Posterior vena cava (tissue), 2 donors: ENCODE measurements at places on chromosomes 6 and 20. TPM values are rescaled to one million over a fixed set of nuclear protein-coding genes. Genes with fewer than 3 reads are reported as not detected.

DNA sequence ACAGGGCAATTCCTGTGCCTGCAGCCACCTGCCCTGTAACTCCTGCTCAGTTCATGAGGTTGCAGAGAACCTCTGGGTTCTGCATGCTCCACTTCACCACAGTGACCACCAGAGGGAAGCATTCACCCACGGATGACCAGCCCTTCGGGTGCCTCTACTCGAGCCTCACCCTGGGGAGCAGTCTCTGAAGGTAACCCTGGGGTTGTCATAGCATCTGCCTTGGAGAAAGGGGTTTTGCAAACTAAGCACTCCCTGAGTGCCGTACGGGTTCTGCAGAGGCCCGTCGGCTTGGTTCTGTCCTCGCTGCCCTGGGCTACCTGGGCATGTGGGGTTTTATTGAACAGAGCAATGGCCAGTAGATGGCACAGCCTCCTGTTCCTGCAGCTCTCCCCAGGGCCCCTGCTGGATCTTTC lies 10.2 kb upstream of the CST5 start:
- DNase-seq, result peak; percentile 82

DNA sequence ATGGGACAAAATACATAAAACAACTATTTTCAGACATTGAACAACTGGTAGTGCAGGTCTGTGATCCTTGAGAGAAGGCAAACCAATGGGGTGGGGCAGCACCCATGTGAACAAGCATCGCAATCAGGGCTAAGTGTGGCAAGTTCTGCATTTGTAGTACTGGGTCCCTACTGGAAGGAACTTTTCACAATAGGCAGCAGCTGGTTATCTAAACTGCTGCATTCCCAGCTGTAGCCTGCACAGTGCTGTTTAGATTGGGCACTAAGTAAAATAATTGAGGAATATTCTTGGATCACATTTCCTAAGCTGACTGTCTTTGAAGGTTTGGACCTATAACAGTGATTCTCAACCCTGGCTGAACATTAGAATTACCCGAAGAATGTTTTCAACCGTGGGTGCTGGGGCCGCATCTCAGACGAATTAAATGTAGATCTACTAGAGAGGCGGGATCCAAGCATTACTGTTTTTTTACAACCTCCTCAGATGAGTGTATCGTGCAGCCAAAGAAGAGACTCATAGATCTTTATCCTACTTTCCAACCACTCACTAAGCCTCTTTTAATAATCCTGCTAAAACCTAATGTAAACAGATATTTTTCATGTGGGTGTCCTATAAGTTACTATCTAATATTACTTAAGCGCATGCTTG lies 12.4 kb upstream of the MAP3K4 start:
- DNase-seq, result no peak

DNA sequence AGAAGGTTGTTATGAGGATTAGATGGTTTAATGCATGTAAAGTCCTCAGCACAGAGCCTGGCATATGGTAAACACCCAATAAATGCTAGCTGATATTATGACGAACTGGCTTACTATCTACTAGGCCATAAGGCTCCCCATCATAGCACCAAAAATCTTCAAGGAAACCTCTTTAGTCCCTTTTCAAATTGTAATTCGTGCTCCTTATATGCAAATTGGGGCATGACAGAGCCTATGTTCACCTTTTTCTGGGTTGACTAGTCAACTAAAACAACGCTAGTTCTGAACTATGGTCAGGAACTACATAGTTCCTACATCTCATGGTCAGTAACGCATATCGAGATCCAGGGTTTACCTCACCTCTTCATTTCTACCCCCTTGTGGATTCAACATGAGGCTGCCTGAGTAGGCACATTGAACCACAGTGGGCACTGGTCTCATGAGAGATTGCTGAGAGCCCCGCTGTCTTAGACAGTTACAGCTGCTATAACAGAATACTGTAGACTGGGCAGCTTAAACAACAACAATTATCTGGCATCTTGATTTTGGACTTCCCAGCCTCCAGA lies 97.2 kb upstream of the TNFAIP3 start:
- no peak for DNase-seq

DNA sequence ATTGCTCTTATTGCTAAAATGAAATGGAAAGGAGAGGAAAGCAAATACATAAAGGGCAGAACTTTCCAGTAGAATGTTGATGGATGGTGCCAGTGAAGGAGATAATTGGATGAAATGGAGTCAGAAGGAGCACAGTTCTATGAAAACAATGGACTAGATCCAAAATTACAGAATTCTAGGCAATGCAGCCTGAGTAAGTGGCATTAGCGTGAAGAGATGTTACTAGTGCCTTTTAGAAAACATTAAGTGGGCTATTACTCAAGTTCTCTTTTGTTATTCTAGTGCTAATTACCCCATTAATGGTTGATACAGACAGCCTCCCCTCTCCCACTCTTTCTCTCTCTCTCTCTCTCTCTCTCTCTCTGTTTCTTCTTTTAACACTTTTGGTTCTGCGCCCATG lies 209.5 kb upstream of the RGS17 start:
- DNase-seq, result no peak

- no peak for DNase-seq
These were observed 6.6 kb downstream of the ECI2 start for GRCh38 chr6:4128748-4129147.

GRCh38 chr6:5025911-5026819 lies 22.3 kb upstream of the RPP40 start:
- DNase-seq, result peak; percentile 86

Gene FOXC1
- 27.6 TPM for total RNA-seq

DNA sequence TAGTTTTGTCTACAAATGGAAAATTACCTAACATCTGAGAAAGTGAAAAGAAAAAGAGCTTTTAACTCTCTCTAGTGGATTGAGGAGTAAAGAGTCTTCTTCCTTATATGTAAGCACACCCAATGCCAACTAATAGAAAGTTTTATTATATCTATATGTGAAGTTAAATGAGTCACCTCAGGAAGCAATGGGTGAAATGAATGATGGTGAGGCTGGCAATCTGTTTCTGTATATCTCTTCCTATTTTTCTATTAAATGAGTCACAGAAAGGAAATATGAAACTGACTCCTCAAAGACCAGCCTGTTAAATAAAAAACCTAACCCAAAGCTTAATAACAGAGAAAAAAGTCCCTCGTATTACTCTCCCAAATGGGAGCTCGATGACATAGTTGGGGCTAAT lies 71.3 kb downstream of the OTOR start:
- DNase-seq, result no peak

GRCh38 chr20:44464514-44464913 lies 11.2 kb upstream of the TTPAL start:
- DNase-seq, result no peak

- no peak for DNase-seq
These were observed 47.1 kb upstream of the PMEPA1 start for GRCh38 chr20:57756921-57757320.

DNA sequence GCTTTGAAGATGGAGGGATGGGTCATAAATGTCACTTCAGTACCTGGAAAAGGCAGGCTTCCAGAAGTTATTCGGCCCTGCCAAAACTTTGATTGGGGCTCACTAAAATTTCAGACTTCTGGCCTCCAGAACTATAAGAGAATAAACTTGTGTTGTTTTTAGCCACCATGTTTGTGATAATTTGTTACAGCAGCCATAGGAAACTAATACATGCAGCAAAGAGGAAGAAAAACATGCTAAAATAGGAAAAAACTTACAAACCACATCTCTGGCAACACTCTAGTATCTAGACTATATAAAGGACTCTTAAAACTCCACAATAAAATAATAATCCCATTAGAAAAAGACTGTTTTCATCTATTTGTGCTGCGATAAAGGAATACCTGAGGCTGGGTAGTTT lies 9.5 kb downstream of the ADAT2 start:
- DNase-seq, result no peak

Gene TAAR9
- not detected for total RNA-seq

GRCh38 chr20:51064137-51064536 lies 41.2 kb upstream of the KCNG1 start:
- DNase-seq, result no peak

Gene LY6G5C
- total RNA-seq, result 1.9 TPM

DNA sequence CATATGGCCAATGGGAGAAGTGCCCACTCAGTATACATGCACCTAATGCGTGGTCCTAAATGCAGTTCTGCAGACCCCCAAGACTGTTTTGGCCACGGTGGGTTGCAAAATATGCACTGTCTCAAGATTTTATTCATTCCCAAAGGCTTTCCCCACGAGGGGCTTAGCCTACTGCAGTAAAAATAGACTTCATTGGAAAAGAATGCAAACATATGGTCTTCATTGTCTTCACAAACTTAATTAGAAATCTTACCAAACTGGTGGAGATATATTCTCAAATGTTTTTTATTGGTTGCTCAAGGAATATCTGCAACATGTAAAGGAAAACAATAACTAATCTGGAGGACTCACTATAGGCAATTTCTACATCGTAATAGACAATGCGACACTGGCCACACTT lies 31.6 kb upstream of the PRL start:
- no peak for DNase-seq

Gene KIF25
- not detected for total RNA-seq

- no peak for DNase-seq
These were observed 91.7 kb downstream of the RNF182 start for GRCh38 chr6:14016432-14016831.
